Thoracic aorta (tissue), 2 donors: ENCODE measurements at places on chromosomes 1 and 21. TPM values are rescaled to one million over a fixed set of nuclear protein-coding genes. Genes with fewer than 3 reads are reported as not detected.

RPE65 gene
- total RNA-seq = not detected

CERS2 gene
- 122 TPM for total RNA-seq

ZBTB21 gene
- total RNA-seq = 16.5 TPM

CFHR5 gene
- total RNA-seq = not detected

G0S2 gene
- total RNA-seq = 11.0 TPM

FRRS1 gene
- 7.6 TPM for total RNA-seq

PRAMEF5 gene
- total RNA-seq = not detected

WLS gene
- total RNA-seq = 80.1 TPM

HFM1 gene
- total RNA-seq = 1.4 TPM

GRCh38 chr1:108041360-108042142, 76.6 kb upstream of the VAV3 start:
- DNase-seq = no peak

GRCh38 chr1:73205294-73205973, 923.1 kb upstream of the NEGR1 start:
- DNase-seq = no peak

- DNase-seq = no peak
Observed at GRCh38 chr1:230905733-230906132, 37.4 kb upstream of the C1orf198 start.

GRCh38 chr1:56417646-56418045, 161.7 kb downstream of the PLPP3 start:
- DNase-seq = no peak

DNA sequence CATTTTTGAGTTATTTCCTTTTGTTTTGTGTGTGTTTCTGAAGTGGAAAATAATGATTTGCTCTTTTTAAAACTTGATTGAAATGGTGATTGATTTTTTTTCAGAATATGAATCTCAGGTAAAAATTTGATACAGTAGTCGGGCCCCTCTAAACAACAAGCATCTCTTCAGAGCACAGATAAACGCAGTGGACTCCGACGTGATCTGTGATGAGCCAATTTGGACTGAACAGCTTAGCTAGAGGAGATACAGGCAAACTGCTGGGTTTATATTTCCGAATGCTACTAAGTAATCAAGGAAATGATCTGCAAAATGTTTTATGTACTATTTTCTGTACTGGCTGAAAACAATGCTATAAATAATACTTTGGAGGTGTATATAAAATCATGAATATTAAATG, 705.7 kb upstream of the RGS18 start:
- no peak for DNase-seq

DNA sequence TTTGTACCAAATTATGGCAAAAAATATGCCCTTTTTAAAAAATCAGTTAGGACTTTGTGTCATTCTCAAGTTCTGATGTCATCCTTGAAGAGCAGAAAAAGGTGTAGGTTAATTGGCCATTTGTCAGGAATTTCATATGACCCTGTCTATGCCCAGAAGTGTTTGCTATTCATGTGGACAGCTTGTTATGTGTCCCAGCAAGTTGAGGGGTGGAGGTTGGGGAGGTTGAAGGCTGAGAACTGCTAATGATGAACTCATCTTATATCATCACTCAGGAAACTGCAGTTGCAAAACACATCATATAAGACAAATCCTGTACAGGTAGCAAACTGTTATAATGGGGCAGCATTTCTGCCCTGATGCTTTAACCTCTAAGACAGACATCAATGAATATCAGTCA, 106.5 kb downstream of the PHTF1 start:
- no peak for DNase-seq

DNA sequence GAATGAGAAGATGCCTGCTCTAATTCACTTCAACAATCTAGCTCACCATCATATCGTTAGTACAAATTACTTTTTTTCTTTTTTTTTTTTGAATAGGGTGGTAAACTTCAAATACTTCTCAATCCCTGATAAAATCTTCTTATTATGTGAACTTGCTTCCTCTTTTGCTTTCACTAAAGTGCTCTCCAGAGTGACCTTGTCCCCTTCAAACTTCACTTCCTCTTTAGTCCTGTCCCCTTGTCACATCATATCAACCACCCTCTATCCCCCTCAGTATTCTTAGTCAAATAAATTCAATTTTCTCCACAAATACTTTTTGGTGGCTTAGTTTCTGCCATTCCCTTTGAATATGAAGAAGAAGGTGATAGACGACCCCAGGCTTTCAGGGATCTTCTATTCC, 124.9 kb upstream of the PLXNA2 start:
- DNase-seq = no peak

DNA sequence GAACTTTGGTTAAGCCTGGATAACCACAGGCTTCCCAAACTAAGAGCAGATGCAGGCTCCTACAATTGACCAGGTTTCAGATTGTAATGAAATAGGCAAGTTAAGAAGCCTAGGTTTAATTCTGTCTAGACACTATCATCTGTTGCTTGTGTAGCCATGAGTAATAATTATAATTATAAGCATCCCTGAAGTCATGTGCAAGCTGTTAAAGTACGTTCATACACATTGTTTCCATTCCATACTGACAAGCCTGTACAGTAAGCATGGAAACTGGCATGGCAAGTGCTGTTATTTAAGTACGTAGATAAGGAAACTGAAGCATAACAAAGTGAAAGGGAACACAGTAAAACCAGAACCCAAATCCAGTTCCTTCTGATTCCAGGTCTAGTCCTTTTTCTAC, 557.2 kb upstream of the BEND5 start:
- no peak for DNase-seq

DNA sequence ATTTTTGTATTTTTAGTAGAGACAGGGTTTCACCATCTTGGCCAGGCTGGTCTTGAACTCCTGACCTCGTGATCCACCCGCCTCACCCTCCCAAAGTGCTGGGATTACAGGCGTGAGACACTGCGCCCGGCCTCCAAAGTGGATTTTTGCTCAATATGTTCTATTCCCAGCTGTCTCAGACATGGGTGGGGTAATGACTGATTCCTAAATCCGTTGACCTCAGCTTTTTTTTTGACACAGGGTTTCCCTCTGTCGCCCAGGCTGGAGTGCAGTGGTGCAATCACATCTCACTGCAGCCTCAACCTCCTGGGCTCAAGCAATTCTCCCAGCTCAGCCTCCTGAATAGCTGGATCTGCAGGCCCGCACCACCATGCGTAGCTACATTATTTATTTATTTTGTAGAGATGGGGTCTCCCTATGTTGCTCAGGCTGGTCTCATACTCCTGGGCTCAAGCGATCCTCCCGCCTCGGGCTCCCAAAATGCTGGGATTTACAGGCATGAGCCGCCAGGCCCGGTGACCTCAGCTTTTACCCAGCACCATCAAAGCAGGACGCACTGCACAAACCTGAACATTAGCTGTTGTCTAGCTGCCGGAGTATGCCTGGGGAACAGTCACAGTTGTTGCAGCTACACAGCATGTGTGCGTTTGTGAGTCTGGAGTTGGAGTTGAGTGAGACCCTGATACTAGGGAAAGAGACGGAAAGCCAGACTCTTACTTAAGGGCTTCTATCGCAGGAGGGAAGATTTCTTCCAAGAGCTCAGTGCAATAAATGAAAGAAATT, 43.7 kb upstream of the PSEN2 start:
- no peak for DNase-seq

DNA sequence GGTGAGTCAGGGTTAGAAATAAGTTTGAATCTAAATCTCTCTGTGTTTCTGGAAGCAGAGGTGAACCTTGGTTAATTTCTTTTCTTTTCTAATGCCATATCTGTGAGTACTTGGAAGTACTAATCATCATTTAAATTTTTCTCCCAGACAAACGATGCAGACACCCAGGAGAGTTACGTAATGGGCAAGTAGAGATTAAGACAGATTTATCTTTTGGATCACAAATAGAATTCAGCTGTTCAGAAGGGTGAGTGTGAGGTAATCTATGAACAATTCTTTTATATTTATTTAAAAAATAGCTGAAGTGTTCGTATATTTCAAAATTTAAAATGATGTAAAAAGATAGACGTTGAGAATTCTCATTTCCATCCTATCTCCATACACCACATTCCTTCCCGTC, 11.2 kb downstream of the C4BPA start:
- no peak for DNase-seq

DNA sequence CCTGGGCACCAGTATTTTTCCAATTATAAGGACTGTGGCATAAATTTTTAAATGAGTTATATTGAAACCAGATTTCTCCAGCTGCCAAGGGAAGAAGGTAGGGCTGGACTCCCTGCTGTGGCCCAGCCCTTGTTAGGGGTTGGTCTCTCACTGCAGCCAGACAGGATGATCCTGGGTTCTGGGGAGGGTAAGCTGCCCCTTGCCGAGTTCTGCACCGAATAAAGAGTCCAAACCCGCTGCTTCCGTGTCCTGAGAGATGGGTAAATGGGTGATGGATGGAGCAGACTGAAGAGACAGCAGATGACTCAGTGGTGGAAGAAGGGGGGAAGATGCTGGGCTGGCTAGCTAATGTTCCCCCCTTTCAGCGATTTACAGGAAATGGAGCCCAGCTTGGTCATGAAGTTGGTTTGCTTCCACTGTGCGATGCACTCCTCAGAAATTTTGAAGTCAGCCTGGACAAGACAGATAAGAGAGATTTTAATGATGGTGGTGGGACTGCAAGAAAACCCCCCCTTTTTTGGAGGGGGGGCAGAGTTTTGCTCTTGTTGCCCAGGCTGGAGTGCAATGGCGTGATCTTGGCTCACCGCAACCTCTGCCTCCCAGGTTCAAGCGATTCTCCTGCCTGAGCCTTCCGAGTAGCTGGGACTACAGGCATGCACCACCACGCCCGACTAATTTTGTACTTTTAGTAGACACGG, 41.4 kb downstream of the YARS1 start:
- DNase-seq = no peak

DNA sequence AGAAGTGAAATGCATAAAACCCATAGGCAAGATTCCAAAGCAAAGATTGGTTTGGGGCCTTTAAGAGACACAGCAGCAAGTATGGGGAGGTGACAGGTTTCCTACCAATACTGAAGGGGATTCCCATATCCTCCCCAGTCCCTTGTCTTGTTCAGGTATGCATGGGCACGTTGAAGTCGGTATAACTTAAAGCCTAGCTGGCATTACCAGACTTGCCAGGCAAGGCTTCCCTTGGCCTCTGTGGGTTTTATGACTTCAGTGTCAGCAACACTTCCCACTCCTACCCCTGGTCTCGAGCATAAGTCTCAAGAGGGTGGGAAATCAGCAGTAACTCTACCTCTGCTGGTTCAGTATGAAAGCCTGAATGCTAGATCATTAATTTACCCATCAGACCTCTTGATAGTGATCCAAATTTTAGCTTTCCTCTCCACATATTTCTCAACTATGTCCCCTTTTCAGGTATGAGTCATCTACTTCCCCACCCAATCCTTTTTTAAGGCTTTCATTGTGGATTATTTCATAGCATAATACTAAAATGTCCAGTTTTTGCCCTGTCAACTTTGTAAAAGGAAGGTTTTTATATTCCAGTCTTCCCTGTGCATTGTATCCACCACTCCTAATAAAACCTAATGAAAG, 6.8 kb downstream of the CYP4X1 start:
- no peak for DNase-seq

- DNase-seq = no peak
Observed at GRCh38 chr1:152621993-152622392, 910 bp downstream of the LCE3A start.

DNA sequence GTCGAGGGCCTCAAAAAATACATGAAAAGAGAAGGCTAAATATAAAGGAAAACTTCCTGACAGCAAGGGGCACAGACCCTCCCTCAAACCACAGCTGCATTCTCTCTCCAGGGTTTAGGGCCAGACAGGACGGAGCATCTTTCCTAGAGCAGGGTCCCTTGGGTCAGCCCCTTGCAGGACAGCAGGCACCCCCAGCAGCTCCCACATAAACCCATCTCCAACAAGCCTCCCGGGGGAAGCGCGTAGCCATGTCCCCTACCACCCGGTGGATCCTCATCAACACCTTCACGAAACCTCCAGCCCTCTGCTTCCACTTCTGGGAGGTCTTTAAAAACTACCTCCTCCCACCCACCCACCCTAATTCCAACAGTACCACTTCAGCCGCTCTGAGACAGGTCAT, 59.5 kb downstream of the CD46 start:
- no peak for DNase-seq

GRCh38 chr1:221972276-221973235, 230.7 kb upstream of the DUSP10 start:
- no peak for DNase-seq

DNA sequence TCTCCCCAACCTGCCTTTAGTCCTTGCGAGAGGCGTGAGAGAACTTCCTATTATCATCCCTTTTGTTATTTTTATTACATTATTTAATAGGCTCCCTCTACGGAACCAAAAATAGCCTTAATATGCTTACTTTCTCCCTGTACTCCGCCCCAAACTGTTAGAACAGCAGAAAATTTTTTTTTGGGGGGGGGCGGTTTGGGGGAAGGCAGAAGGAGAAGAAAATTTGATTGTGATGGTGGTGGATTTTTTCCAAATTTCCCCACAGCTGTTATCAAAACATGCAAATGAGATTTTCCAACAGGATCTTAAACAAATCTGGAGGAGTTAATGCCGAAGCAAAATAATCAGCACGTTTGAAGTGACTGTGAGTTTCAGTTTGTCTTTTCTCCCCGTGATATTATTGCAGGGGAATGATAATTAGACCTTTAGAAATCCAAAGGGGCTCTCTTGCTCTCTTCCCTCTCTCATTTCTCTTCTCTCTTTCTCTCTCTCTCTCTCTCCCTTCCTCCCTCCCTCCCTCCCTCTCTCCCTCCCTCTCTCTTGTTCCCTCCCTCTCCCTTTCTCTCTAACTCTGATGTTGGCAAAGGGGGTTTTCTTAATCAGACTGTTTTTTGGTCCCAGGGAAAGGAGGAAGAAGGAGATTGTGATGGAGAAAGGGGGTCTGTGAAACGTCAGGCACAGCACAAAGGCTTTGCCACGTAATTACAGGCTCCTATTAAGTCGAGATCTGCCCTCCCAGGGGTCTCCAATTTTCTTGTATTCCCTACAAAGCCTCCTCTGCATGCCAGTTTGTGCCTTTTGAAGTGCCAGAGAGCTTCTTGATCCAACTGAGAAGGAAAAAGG, 1.1 kb upstream of the PRRX1 start:
- no peak for DNase-seq

GRCh38 chr1:20702416-20702815, 15.4 kb downstream of the KIF17 start:
- no peak for DNase-seq

- no peak for DNase-seq
Observed at GRCh38 chr1:33391343-33392078, 39.4 kb downstream of the PHC2 start.

DNA sequence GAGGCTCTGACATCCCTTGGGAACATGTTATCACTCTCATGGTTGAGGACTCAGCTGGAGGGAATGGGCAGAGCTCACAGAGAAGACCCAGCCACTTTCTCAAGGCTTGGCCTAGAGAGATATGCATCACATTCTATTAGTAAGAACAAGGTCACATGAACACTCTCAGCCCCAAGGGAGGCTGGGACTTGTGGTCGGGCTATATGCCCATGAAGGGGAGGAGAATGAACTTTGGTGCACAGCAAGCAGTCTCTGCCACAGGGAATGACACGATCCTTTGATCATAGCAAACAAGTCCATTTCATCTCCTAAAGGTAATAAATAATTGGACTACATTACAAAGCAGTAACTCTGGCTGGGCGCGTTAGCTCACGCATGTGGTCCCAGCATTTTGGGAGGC, 105.7 kb downstream of the SYF2 start:
- DNase-seq = no peak

- no peak for DNase-seq
Observed at GRCh38 chr1:115927971-115928370, 48.3 kb upstream of the SLC22A15 start.
